Mucosa of gallbladder (tissue), 1 donor: ENCODE measurements at places on chromosomes 7 and 10. TPM values are rescaled to one million over a fixed set of nuclear protein-coding genes. Genes with fewer than 3 reads are reported as not detected.

GRCh38 chr7:151286148-151286547 lies 37.7 kb upstream of the SMARCD3 start:
- no peak for DNase-seq

The TMEM273 gene
- 35.8 TPM for total RNA-seq

The ACSM6 gene
- not detected for total RNA-seq

The GRM3 gene
- total RNA-seq = 0.09 TPM

DNA sequence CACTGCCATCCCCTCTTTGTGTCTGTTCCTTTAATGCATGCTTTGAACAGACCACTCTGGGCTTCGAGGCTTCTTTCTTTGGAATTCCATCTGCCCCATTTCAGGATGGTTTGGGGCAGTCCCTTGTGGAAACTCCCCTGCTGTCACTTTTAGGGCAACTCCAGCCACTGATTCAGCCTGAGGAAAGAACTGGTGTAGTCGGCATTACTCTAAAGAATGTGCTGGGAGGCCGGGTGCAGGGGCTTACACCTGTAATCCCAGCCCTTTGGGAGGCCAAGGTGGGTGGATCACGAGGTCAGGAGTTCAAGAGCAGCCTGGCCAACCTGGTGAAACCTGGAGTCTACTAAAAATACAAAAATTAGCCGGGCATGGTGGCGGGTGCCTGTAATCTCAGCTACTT lies 358.1 kb upstream of the NUPR2 start:
- no peak for DNase-seq

- no peak for DNase-seq
Observed at GRCh38 chr7:69624435-69625230, 26.4 kb downstream of the AUTS2 start.

The AMZ1 gene
- total RNA-seq = 0.35 TPM

DNA sequence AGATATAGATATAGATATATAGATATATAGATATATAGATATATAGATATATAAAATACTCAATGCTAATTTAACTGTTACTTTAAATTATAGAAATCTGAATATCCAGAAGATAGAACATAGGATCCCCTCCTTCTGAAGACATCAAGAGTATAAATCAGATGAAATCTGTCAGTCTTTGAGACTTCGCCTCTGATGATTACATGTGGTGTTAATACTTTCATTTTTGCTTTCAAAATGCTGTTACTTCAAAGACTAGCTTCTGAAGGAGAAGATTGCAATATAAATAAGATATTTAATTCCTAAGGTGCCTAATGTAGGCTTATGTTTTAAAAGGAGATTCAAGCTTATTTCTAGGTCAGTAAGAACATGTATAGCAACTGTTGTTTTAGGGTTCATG lies 180.4 kb downstream of the TSPAN12 start:
- no peak for DNase-seq

The SERPINE1 gene
- total RNA-seq = 6.6 TPM

The PLEKHS1 gene
- 0.75 TPM for total RNA-seq

DNA sequence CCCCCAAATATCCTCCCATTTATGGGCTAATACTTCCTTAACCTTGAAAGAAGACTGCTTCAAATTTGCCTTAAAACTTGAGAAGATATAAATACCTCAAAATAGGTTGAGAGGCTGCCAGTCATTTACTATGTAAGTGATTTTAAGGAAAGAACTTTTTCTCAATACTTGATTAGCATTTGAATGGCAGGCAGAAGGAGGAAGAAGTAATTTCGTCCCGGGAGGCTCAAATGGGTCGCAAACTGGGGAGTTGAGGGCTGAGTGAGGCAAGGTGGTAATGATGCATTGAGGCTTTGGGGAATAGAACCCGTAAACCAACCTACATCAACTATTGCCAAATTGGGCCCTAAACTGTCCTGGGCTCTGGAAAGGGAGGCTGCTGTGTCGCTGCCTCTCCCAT lies 11.1 kb downstream of the CAMK1D start:
- DNase-seq = no peak

- DNase-seq = no peak
Observed at GRCh38 chr10:29806350-29806788, 171.6 kb upstream of the SVIL start.

The PIK3AP1 gene
- total RNA-seq = 68.2 TPM

GRCh38 chr10:130927157-130927556 lies 384.4 kb downstream of the TCERG1L start:
- no peak for DNase-seq

The TRPV6 gene
- 47.3 TPM for total RNA-seq

GRCh38 chr7:51009716-51010496 lies 227.2 kb upstream of the GRB10 start:
- DNase-seq = no peak

- no peak for DNase-seq
Observed at GRCh38 chr7:2958416-2959102, 85.1 kb downstream of the CARD11 start.

DNA sequence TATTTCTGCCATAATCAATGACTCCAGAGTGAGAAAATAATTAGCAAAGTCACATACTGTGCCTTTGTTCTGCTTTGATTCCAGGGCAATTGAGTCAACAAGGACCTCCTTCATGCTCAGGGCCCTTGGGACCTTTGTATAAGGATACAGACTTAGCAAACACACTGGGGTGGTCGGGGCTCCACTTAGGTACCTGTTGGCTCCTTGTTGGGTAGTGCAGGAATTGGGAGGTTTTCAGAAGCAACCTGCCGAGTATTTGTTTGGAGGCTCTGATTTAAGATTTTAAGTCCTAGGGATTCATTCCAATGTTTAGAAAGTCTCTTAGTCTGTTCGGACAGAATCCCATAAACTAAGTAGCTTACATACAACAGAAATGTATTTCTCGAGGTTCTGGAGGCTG lies 3.0 kb downstream of the ADCK2 start:
- DNase-seq = no peak

The THSD7A gene
- total RNA-seq = 15.0 TPM

DNA sequence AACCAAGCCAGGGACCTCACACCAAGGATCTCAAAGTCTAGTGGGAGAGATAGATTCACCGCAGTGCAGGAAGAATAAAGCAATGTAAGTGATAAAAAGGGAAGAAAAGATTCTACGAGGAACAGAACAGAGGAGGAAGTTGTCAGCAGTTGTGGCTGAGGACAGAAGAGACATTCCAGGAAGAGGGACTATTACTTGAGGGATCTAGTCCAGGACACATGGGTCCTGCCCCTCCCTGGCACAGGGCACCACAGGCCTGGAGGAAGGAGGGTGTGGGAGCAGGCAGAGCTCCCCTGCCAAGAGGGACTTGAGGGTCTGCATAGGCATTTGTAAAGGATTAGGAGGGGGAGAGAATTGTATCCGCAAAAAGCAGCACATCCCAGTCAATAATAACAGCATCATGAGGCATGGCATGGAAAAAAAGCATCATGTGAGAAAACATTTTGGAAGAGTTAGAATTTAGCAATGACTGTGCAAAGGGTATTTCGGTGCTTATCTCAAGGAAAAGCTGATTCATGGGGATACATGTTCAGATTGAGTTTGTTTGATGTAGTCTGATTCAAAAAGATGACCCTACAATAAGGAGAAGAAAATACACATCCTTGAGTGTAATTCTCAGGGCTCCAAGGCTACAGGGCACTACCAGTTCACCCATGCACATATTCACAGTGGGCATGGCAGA lies 12.7 kb downstream of the C10orf71 start:
- no peak for DNase-seq

The MEOX2 gene
- 2.4 TPM for total RNA-seq

The UTF1 gene
- not detected for total RNA-seq

GRCh38 chr10:38147686-38148085 lies 53.5 kb downstream of the ZNF37A start:
- DNase-seq = no peak

DNA sequence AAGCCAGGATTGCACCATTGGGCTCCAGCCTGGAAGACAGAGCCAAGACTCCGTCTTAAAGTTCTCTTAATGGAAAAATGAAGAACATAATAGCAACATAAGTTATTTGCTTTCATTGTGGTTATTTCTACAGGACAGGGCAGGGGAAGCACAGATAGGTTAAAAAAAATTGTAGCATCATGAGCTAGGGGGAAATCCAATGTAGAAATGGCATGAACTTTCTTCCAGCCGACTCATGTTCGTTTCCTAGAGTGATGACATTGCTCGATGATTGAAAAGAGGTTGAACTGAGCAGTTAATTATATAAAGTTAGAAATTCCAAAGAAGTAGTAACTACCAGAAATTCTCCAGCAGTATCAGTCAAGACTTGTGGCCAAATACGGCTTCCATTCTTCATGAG lies 64.9 kb downstream of the DAGLB start:
- no peak for DNase-seq

DNA sequence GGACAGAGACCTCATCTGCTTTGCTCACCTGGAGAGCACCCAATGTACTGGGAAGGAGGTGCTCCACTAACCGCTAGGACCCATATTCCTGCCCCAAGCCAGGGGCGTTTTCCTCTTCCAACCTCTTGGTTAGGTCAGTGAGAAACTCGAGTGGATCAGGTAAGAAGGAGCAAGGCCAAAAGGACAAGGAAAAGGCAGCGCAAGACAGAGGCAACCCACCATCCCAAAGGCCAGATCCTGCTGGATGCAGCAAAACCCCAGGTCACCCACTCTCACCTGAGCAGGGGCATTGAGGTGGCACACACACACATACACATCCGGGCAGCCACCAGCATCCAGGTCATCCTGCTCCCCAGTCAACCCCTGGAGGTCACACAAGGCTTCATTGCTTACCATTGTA lies 105.1 kb downstream of the GRID1 start:
- no peak for DNase-seq

- no peak for DNase-seq
Observed at GRCh38 chr10:120969219-120969645, 118.1 kb downstream of the WDR11 start.

The SHLD2 gene
- 18.4 TPM for total RNA-seq

DNA sequence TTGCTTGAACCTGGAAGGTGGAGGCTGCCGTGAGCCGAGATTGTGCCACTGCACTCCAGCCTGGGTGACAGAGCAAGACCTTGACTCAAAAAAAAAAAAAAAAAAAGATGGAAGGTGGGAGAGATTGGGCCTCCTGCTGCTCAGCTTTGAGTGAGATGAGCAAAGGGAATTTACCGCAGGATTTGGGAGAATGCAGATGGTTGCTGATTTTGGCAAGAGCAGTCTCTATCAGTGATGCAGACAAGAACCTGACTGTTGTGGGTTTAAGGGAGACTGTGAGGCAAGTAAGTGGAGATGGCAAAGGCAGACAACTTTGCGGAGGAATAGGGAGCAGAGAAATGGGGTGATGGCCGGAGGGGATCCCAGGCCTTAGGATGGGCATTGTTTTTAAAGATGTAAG lies 1140.8 kb upstream of the AUTS2 start:
- no peak for DNase-seq
